ENCODE measurements at places on chromosomes 2 and 18.

GRCh38 chr2:43041173-43041591 lies 185.2 kb downstream of the ZFP36L2 start:
- no peak for DNase-seq

DNA sequence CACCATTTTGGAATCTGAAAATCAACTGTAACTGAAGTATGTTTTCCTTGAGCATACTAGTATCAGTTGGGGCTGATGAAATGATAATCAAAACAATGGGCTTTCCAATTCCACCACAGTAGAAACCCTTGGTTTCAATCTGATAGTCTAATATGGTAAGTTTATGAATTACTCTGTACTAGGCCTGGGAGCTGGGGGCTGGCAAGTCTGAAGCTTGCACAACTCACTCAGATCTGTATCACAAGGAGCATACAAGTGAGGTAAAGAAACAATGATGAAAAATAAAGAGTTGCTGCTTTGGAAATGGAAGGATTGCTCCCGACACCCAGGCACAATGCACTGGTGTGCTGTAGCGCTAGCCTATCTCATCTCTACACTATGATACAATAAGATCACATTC lies 19.4 kb downstream of the ZEB2 start:
- no peak for DNase-seq

- no peak for DNase-seq
Measured at GRCh38 chr2:116582850-116583249, 1231.6 kb upstream of the DDX18 start.

DNA sequence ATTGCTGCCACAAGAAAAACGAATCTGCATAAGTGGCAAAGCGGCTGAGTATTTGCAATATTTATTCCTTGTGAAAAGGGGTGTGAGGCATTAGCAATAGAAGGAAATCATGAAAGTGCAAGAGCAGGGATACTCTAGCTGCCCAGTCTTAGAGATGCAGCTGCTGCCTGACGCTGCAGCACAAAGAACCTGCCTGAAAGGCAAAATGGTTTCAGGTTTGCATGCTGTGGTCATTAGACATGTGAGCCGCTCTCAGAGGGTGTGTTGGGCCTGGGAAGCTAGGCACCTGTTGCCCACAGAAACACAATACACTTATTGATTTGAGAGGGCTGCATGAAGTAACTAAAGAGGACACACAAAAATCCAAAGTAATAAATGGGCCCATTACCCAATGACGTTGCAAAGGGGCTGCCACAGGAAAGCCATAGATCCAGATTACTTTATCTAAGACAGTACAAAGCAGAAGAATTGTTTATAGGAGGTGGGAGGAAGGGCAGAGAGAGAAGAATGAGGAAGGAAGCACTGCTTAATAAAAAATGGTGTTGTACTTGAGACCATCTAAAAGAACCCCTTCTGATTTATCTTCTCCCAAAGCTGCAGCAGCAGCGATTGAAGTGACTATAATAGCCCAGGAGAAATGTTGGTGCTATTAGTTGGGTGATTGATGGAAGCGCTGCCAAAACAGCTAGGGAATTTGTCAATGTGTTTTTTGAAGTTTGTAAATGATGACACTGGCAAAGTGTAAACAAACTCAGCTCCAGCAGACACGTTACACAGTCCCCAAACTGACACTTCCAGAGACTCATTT lies 492.4 kb upstream of the ACVR2A start:
- no peak for DNase-seq

GRCh38 chr18:38872342-38872741 lies 1306.7 kb upstream of the CELF4 start:
- DNase-seq, result no peak

DNA sequence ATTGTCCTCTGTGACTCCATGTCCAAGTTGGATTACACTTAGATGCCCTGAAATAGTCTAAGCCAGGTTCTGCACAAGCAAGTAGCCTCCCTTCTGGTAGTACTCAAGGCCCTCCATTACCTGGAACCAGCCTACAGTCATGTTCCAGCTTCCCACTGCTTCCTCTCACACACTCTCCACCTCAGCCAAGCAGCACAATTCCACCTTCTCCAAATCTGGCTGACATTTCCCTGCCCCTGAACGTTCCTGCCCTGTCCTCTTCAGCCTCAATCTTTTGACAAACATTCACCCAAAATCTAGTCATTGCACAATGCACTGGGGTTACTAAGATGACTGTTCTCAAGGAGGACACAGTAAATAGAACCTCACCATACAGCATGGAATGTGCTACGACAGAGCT lies 95.3 kb upstream of the KLHL29 start:
- DNase-seq, result no peak

DNA sequence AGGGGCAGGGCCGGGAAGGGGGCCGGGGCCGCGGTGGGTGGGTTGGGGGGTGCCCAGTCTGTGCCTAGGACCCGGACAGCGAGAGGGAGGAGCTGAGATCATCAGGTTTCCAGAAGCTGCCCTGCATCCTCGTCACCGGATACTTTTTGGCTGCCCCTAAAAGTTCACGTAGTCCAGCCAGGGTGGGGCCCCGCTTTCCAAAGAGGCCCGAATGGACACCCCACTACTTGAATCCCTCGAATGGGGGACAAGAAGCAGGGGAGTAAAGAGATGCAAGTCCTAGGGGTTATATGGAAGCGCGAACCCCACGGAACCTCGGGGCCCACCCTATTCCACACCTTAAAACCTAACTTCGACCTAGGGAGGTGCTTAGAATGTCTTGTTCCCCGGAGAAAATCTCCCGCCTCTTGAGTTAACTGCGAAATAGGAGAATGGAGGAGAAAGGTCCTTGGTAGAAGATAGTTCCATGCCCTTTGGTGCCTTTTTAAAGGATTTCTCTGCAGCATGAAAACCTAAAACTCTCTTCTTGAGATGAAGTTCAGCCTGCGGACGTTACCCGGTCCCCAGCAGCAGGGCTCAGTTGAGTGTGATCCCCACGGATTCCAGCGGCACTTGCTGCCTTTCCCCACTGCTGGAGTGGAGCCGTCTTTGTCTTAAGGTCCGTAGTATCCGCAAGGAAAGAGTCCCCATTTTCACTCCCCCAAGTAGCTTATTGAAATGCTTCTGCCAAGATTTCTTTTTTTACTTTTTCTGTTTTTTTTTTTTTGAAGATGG lies 2.1 kb upstream of the RNF152 start:
- DNase-seq, result no peak

DNA sequence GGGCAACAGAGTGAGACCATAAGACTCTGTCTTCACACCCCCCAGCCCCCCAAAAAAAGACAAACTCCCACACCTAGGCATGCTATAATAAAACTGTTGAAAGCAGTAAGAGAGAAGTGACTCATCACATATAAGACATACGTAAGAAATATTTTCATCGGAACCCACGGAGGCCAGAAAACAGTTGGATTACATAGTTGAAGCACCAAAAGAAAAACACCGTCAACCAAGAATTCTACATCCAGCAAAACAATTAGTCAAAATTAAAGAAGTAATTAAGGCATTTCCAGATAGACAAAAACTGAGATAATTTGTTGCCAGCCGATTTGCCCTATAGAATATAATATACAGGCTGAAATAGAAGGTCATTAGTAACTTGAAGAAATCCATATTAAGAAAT lies 128.7 kb downstream of the VAPA start:
- no peak for DNase-seq

DNA sequence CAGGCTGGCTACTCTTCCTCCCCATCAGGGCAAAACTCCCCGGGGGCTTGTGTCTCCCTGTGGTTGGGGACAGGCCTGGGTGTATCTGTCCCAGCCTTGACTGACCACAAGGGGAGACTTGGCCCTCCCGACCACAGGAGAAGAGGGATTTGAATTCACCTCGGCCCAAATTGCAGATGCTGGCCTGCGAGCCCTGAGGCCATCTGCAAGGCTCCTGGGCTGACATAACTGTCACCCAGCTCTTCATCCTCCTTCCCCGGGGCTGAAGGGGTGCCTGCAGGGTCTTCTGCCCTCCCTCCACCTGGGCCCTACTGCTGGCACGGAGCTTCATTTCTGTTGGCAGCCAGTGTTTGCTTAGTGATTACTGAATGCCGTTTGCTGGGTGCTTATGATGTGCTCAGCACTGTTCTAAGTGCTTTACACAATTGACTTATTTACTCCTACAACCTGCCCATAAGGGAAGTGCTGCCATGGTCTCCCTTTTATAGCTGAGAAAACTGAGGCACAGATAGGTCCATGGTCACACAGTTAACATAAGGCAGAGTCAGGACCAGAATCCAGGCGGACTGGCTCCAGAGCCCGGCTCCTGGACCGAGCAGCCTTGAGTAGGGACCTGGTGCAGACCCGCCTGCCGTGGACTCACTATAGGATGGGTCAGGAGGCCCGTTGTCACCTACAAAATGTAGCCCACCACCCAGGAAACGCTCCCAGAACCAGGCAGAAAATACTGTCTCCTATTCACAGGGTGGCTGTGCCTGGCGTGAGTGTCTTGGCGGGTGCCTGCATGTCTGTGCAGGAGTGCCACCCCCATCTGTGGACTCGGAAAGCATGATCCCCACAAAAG lies 18.9 kb downstream of the STEAP3 start:
- no peak for DNase-seq

- DNase-seq, result no peak
Measured at GRCh38 chr2:110807522-110807921, 75.1 kb downstream of the ACOXL start.

- DNase-seq, result no peak
Measured at GRCh38 chr2:166521155-166521554, 27.1 kb upstream of the SCN7A start.

- no peak for DNase-seq
Measured at GRCh38 chr2:100012561-100012960, 129.8 kb downstream of the AFF3 start.

GRCh38 chr2:85769983-85770362 lies 16.2 kb downstream of the ATOH8 start:
- no peak for DNase-seq

- DNase-seq, result no peak
Measured at GRCh38 chr2:216235462-216235861, 126.3 kb downstream of the XRCC5 start.

GRCh38 chr2:158650646-158651357 lies 144.3 kb upstream of the DAPL1 start:
- no peak for DNase-seq

- no peak for DNase-seq
Measured at GRCh38 chr18:58005885-58006523, 38.0 kb upstream of the NEDD4L start.

DNA sequence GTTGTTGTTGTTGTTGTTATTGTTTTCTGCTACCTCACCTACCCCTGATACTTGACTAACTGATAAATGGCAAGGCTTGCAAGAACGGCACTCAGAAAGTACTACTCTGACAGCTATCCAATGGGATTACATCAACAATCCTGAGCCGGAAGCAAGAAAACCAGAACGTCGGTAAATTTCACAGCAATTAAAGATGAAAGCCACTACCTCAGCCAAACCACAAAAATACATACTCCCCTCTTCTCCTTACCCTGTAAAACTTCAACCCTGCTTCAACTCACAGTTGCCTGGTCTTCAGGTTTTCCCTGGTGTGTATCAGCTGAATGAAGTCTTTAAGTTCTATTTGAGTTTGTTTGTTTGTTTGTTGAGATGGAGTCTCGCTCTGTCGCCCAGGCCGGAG lies 293.7 kb upstream of the RND3 start:
- no peak for DNase-seq

GRCh38 chr2:98121149-98121548 lies 34.2 kb downstream of the VWA3B start:
- DNase-seq, result no peak

DNA sequence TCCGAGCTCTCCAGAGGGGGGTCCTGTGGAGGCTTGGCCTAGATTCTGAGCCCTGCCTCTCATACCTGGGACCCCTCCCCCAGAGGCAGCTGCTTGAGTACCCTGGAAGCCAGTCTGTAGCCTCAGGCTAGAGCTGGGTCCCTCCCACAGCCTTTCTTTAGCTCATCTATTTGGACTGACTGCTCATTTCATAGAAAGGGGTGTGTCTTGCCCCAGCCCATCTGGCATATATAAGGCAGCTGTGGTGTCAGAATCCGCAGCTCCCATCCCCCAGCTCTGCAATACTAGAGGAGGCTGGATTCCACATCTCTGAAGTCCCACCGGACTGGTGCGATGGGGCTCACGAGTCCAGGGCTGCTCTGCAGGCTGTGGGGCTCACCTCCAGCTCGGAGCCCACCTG lies 26.1 kb downstream of the MPHOSPH10 start:
- no peak for DNase-seq

- no peak for DNase-seq
Measured at GRCh38 chr2:120832296-120833070, 96.8 kb downstream of the GLI2 start.

- DNase-seq, result no peak
Measured at GRCh38 chr18:34358923-34359322, 134.2 kb upstream of the NOL4 start.

GRCh38 chr2:186848873-186849578 lies at the start of gene ZSWIM2:
Gene ZSWIM2, minus strand, starts transcription at chr2:186849170. Its CDS starts 40 bp downstream, at chr2:186849130.
- DNase-seq, result no peak

GRCh38 chr2:60872510-60872928 lies 8.9 kb upstream of the REL start:
- DNase-seq, result no peak

DNA sequence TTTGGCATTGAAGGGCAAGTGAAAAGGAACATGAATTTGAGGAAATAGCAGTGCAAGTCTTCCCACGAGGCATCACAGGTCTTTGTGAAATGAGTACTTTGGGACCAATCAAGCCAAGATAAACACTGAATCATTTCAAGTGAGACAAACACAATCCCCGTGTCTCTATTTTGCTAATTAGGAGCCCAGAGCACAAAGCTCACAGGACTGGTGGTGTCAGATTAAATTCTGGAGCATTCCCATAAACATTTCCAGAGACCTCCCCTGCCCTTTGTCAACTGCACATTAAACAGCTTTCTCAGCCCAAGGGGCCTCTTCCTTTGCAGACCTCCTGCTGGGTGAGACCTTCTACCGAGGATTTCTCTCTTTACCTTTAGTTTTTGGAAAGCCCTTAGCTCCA lies 50.7 kb downstream of the DAPL1 start:
- no peak for DNase-seq

- no peak for DNase-seq
Measured at GRCh38 chr2:40240070-40240469, 211.8 kb downstream of the SLC8A1 start.

DNA sequence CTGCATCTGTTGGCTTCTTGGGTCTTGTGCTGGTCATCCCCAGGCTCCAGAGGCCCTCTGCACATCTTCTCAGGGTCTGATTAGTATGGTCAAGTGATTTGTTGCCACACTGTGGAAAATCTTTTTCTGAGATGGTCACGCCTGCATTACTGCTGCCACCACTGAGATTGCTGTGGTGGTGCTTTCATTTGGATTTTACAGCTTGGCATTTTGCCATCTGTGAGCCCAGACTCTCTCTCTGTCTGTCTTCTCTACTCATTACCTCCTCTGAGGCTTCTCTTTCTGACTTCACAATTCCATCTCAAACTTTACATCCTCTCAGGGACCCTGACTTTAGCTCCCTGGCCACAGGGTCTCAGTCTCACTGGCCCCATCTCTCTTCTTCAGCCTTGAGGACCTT lies 154.6 kb downstream of the LRRTM1 start:
- DNase-seq, result no peak

DNA sequence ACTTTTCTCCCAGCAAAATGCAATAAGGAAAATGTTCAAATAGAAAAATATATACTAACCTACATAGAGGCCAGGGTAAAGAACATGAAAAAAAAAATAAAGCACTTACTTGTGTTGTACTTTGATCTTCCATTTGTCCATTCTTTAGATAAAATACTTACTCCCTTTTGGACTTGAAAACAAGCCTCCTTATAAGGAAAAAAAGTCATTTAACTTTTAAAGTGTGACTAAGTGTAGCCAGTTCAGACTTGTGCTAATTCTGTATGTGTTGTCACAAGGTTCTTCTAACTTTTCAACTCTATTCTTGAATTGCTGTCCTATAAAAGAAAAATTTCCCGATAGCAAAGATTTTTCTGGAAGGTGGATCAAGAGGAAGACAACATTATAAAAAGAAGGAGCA lies 23.2 kb downstream of the SLC40A1 start:
- no peak for DNase-seq
